CD4-positive, alpha-beta T cell treated with Interleukin-2 at 100 ng/mL for 4 hours (primary cell): ENCODE measurements at places on chromosomes 1 and 21.

DNA sequence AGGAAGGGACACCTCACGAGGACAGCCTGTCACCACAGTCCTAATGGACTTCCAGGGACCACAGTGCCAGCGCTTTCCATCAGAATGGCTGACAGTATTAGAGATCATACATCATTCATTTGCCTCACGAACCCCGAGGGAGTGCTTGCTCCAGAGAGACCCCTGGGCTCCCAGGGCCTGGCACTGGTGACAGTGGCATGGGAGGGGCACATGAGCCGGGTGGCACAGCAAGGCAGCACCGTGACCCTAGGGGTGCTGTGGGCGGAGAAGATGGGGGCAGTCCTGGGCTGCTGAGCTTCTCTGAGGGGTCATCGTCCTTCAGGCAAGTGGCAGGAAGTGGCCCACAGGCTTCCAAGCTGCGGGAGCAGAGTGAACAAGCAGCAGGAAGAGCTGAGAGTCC is 16.4 kb upstream of the TSPEAR start:
- DNase-seq = no peak

GRCh38 chr1:109259674-109260557 is 10.6 kb downstream of the CELSR2 start:
- DNase-seq = no peak

GRCh38 chr1:195704028-195704427 is 904.2 kb downstream of the KCNT2 start:
- DNase-seq = no peak

- no peak for DNase-seq
These were observed 59.9 kb upstream of the QSOX1 start for GRCh38 chr1:180094705-180095295.

- peak; percentile 98 for DNase-seq
These were observed 797 bp upstream of the TMEM69 start for GRCh38 chr1:45687014-45687753.

DNA sequence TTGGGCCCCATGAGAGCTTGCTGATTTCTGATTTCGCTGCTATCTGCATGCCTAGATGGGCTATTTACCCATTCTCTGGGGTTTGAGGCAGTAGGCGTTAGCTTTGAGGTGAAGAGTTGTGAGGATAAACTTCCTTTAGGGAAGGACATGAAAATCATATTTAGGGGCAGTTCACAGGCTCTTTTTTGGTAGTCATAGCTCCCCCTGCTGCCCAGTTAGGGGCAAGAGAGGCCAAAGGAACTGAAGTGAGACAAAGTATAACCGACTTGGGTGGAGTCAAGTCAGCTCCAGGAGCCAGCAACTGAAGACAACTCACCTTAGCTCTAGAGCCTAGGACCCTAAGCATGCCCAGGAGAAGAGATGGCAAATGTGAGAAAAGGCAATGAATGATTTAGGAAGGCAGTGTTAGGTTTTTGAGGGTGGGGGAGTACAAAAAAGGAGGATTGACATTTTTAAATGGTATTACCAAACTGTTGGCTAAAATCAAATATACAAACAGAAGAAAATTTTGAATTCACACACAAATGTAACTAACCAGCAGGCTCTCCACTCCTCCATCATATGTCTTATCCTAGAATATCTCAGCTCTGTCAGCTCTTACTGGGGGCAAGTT is 625.2 kb downstream of the LMO4 start:
- DNase-seq = peak; percentile 58

GRCh38 chr1:100959502-100960060 is 63.7 kb downstream of the SLC30A7 start:
- no peak for DNase-seq

GRCh38 chr1:110384581-110385321 is 6.1 kb downstream of the SLC16A4 start:
- DNase-seq = no peak

DNA sequence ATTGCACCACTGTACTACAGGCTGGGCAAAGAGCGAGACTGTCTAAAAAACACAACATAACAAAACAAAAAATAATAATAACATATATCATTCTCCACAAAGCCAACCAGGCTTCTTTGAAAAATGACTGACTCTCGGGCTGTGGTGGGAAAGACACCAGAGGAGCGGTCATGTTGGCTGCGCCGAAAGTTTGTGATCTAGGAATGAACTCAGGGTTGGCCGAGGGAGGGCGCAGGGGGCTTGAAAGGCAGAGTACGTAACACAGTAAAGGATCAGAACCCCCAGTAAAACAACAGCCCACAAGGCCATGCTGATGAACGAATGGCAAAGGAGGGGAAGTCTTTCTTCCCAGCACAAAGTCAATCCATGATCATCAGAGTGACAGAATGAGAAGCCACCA is 4.7 kb downstream of the SLC35E2B start:
- DNase-seq = no peak

DNA sequence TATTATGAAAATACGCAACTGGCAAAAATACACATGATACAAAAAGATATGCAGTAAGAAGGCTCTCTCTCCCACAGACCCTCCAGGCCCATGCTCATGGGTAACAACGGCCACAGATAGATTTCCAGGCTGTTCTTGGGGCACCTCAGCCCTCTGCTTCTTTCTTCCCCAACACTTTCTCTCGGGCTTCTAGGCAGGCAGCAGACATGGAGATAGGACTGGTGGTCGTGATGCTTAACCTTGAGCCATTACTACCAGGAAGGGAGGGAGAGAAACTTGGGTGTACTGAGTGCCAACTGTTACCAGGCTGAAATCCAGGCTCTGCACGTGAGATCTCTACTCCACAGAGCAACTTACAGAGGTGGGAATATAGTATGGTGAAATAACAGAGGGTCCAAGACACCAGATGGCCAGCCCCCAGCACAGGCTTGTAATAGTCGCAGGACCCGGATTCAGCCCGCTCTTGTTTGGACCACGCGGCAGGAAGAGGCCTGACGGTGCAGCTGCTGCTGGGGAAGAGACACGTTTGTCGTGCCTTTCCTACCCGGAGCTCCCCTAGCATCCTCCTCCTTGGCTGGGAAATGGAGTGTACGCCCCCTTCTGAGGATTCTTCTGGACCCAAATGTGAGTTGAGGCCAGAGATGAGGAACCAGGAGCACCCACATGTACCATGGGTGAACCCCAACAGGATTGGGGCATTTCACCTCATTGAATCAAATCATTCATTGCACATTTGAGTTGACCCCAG is 441.1 kb upstream of the VAMP3 start:
- DNase-seq = no peak

GRCh38 chr1:156751451-156751756 is at the start of gene HDGF:
Gene HDGF, minus strand, starts transcription at chr1:156751675. Its CDS starts 246 bp downstream, at chr1:156751429.
- no peak for DNase-seq

- no peak for DNase-seq
These were observed 8.3 kb downstream of the ADAR start for GRCh38 chr1:154599658-154600057.

DNA sequence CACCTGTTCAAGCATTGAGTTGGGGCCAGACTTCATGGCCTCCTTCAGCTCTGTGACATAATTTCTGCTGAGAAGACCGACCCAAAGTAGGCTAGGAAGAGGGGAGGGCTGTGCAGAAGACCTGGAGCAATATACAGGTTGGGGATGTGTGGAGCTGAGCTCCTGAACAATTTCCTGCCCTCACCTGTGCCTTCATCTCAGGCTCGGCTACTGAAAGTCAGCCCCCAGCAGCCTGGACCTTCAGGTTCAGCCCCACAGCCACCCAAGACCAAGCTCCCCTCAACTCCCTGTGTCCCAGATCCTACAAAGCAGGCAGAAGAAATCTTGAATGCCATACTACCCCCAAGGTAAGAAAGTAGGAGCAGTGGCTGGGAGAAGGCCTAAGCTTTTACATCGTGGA is 662 bp downstream of the DNALI1 start:
- DNase-seq = no peak

DNA sequence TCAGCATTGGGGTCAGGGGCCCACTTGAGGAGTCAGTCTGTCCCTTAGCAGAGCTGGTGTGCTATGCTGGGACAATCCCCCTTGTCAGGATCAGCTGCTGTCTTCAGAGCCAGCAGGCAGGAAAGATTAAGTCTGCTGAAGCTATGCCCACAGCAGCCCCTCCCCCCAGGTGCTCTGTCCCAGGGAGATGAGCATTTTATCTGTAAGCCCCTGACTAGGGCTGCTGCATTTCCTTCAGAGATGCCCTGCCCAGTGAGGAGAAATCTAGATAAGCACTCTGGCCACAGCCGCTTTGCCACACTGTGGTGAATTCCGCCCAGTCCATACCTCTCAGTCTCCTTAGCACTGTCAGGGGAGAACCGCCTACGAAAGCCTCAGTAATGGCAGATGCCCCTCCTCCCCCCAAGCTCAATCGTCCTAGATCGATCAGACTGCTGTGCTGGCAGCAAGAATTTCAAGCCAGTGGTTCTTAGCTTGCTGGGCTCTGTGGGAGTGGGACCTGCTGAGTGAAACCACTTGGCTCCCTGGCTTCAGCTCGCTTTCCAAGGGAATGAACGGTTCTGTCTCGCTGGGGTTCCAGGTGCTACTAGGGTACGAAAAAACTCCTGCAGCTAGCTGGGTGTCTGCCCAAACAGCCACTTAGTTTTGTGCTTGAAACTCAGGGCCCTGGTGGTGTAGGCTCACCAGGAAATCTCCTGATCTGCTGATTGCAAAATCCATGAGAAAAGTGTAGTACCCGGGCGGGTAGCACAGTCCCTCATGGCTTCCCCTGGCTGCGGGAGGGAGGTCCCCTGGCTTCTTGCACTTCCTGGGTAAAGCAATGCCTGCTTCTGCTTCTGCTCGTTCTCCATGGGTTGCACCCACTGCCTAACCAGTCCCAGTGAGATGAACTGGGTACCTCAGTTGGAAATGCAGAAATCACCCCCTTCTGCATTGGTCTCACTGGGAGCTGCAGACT is 25.1 kb upstream of the TP53BP2 start:
- no peak for DNase-seq

DNA sequence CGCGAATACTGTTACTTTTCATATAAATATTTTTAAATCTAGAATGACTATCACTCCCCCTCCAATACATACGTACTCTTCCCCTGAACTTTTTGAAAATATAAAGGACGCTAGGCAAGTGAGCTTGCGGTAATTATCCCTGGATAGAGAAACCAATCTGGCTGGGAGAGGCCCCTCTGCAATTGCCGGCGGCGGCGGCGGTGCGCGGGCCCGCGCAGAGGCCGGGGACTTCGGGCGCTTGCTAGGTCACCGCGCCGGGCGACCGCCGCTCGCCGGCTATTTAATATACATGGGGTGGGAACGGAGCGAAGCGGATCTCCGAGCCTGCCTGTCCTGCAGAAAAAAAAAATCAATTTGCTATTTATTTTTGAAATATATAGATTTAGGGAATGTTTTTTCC is 416.3 kb upstream of the ESRRG start:
- DNase-seq = no peak

DNA sequence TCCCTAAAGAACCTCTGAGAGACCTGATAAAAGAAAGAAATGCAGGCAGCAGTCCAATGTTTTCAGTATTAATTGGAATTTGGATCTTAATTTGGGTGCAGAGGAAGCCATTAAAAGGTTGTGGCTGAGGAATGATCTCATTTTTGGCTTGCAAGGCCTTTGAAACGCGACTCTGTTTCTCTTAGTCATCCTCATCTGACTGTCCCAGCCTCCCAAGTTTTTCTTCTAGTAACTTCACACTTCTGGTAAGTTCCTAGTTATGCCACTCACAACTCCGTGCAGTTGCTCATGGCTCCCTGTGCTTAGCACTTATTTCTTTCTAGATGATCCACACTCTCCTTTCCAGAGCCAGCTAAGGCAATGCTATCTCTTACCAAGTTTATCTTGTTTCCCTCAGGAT is 147.4 kb upstream of the USP24 start:
- DNase-seq = no peak

DNA sequence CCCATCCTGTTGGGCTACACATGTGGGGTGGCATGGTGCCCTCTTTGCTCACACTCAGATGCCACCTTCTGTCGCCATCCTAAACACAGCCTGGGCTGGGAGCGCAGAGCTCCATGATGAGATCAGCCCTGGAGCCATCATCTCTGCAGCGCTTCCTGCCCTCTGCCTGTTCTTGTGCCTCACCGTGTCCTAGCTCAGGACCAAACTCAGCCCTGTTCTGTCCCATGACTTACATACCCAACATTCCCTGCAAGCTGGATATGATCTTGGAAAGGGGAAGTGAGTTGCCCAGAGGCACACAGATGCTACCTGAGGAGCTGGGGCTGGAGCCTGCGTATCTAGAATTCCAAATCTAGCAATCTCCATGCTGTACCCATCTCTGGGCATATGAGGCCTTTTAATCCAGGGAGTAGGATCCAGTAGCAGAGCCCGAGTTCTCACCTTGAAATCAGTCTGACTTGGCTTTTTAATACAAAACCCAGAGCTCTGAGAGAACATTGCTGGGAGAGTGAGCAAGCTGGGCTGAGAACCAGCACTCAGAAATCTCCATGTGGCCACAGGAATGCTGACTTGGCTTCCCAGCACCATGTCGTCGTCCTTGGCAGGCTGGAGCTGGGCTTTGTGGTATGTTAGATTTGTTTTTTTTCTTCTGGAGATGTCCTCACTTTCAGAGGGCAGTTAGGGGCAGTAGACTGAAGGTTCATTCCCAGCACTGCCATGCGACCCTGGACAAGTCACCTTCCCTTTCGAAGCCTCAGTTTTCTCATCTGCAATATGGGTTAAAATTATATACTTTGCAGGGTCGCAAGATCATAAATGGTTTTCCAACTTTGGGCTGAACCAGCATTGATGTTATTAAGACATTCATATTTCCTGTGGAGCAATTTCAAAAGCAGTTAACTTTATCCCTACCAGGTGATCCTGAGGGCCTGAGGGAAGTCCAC is 2.6 kb downstream of the ALPL start:
- DNase-seq = no peak

DNA sequence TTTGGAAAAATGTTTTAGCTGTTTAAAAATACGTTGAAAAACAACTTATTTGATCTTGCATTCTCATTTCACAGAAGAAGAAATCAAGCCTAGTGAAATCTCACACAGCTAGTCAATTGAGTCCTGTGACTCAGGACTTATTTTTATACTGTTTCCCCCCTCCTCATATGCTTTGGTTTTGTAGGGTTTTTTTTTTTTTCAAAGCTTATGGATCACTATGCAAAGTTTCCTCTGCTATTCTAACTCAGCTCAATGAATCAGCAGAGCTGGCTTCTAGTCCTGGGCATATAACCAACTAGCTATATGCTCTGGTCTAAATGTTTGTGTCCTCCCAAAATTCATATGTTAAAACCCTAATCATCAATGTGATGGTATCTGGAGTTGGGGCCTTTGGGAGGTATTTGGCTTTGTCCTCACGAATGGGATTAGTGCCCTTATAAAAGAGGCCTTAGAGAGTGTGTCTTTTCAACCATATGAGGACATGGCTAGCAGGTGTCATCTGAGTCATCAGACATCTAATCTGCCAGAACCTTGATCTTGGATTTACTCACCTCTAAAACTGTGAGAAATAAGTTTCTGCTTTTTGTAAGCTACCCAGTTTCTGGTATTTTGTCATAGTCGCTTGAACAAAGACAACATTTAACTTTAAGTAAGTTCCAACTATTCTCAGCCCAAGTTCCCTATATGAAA is 317.2 kb upstream of the C1orf87 start:
- no peak for DNase-seq

- no peak for DNase-seq
These were observed 32.7 kb downstream of the ASH1L start for GRCh38 chr1:155529929-155530328.

DNA sequence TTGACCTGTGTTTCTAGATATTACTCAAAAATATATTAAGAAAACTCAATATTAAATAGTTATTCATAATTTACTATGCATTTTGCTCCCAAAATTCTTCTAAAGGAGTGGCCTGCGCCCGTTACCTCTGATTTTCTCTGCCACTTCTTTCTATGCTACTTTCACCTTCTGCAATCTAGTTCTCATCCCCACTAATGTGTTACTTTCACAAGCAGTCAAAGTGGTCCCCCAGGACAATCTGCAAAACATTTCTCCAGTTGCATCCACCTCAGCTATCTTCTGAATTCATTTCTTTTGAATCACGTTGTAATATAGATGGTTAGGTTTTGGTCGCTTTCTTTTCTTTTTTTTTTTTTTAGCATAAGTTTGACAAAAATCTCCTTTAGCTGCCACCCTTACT is 13.4 kb downstream of the INSL5 start:
- DNase-seq = no peak
